ENCODE measurements at places on chromosomes 2 and 18. TPM values are rescaled to one million over a fixed set of nuclear protein-coding genes. Genes with fewer than 3 reads are reported as not detected.
A peak's percentile ranks its signal among the peaks of the same experiment; 100 is the strongest.

Gene SCYGR4
- not detected for total RNA-seq

DNA sequence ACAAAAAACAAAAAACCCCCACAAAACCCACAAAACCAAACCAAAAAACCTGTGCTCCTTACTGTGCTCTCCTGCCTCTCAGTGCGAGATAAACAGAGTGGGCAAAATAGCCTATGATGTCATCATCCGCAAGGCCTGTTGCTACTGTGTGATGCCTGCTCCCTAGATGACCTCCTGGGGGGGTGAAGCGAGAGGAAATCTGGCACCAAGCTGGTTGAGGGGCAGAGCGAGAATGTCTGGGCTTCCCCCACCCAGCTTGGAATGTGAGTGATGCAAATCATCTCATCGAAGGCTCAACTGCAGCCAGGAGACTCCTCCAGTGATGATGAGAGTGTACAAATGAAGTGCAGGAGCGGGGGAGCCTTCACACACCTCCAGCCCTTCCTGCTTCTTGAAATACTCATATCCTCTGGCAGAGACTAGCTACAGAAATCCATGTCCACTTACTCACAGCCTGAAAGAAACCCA is 57.7 kb upstream of the MAP4K3 start:
- H3K4me1 ChIP-seq, result peaks cover 45% of the 10 kb centered on the region
- H3K27ac ChIP-seq, result peak overlapping the region; percentile 93
- no peak for DNase-seq

Gene AGXT
- total RNA-seq, result not detected

Gene CAVIN2
- 1.8 TPM for total RNA-seq

DNA sequence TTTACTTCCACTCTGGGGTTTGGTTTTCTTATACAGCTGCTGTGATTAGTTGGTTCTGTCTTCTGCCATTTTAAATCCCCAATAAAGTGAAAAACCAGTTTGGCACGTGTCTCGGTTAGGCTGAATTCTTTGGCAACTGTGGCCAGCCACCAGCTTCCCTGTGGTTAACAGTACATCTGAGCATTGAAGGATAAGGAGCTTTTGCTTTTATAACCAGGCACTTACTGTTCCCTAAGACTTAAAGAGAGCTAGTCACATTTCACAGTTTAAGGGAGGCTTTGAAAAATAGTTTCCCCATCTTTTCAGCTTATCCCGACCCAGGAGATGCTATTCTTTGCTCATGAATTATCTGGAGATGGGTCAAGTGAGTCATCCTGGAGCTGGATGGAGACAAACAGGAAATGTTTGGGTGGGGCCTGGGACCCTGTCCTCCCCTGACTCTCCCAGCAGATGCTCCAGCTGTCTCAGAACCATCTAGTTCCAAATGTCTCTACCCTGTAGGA is 57.3 kb upstream of the EML6 start:
- no peaks in the 10 kb centered on the region for H3K27me3 ChIP-seq
- H3K4me3 ChIP-seq, result no peak overlapping the region
- H3K27ac ChIP-seq, result peak overlapping the region; percentile 73
- H3K4me1 ChIP-seq, result peaks cover 38% of the 10 kb centered on the region

Gene ABCB11
- total RNA-seq, result not detected

DNA sequence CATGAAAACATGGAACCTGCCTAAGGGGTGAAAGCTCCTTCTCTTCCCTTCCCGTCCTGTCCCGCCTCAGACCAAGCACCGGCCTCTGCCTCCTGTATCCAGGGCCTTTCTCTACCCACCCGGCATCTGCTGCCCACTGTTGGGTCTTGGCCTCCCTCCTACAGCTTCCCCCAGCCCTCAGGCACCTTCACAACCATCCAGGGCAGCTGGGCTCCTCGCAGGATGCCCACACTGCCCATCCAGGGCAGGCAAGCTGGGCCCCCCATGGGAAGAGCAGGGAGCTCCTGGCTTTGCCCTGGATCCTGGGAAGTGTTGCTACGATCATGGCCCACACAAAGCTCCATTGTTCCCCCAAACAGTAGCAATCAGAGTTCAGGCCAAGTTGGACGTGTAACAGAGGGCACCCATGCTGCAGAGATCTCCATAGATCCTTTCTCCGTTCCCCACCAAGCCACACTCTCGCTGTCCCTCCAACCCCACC is 206.6 kb downstream of the NDUFA10 start:
- H3K27me3 ChIP-seq, result peaks cover 19% of the 10 kb centered on the region
- no peak overlapping the region for H3K4me3 ChIP-seq
- no peaks in the 10 kb centered on the region for H3K36me3 ChIP-seq
- H3K27ac ChIP-seq, result no peak overlapping the region
- no peaks in the 10 kb centered on the region for H3K4me1 ChIP-seq

Data from chondrocyte (in vitro differentiated cells).